ENCODE measurements at places on chromosomes 1 and 21.

DNA sequence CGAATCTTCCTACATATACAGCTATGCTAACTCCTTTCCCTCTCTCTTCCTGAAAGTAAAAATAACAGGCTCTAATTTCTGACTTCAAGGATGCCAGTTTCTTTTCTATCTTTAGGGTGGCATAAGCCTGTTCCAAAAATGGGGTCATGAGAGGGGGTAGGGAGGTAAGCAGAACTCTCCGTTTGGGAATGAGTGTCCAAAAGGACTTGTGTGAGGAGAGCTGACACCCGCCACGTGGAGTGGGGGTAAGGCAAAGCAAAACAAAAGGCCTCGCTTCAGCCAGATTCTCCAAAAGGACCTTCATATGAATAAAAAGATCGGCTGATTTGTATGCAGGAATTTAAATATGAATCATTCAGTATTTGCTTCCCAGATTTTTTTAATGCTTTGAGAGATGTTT, 28.6 kb downstream of the PLPPR4 start:
- no peak for DNase-seq

DNA sequence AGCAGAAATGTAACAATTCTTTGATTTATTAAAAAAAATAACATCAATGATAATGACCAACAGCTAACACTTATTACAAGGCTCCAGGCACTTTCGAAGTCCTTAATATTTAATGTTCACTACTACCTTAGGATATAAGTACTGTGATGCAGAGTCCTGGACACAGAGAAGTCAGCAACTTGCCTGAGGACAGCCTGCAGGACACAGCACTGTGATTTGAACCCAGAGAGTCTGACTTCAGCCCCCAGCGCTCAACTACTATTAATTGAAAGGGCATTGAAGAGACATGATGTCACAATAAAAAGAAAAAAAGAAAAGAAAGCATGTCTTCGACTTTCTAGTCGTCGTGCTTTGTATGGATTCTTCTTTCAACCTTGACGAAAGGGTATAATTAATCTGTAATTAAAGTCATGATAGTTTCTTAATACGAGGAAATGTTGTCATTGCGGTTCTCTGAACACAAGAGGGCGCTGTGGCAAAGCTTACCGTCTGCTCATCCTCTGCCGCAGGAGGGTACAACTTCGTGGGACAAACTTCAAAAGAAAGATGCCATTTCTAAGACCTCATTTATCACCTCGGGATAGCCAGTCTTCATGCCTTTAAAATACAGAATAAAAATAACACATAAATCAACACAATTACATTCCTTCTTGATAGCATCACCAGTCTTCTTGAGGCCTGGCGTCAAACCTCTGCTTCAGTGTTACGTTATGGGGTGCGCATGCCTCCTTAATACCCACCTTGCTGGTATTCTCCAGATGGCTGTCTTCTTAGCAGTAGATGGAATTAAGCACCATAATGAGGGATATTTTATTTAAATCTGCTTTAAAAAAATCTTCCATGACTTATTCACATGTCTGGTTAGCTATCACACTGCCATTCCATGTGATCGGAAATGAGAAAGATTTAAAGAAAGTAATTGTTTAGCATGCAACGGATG, 240.1 kb downstream of the DISC1 start:
- DNase-seq = peak; percentile 27

GRCh38 chr21:25539606-25540005, 67.7 kb downstream of the MRPL39 start:
- DNase-seq = no peak

- no peak for DNase-seq
Observed at GRCh38 chr1:31926252-31926651, 11.9 kb downstream of the PTP4A2 start.

GRCh38 chr1:119483441-119484200, 23.4 kb upstream of the HSD3B1 start:
- DNase-seq = no peak

GRCh38 chr1:61956784-61957183, 214.5 kb downstream of the PATJ start:
- DNase-seq = no peak

GRCh38 chr1:77007675-77008074, 140.4 kb downstream of the ST6GALNAC5 start:
- no peak for DNase-seq

DNA sequence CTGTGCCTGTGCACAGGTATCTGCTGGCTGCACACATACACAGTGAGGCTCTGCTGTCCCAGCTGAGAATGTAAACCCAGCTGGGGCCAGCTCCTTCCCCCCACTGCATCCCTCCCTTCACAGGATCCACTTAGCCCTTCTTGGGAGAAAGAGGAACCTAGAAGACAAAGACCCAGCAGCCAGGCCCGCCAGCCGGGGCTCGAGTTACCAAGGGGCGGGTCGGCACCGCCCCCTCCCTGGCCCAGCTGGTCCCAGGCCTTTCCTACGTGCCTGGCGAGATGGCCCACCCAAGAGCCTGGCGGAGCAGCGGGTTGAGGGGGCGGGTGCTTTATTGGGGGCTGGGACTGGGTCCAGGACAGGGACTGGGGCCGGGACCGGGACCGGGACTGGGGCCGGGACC, 2.1 kb downstream of the SH3BGRL3 start:
- no peak for DNase-seq

GRCh38 chr21:17467392-17467791, 45.5 kb upstream of the CXADR start:
- no peak for DNase-seq

GRCh38 chr1:158257888-158258287, 3.7 kb downstream of the CD1A start:
- no peak for DNase-seq

Data from fibroblast of skin of left biceps (primary cell).